Central memory CD4-positive, alpha-beta T cell (primary cell): ENCODE measurements at places on chromosomes 12 and 14.
A peak's percentile ranks its signal among the peaks of the same experiment; 100 is the strongest.

DNA sequence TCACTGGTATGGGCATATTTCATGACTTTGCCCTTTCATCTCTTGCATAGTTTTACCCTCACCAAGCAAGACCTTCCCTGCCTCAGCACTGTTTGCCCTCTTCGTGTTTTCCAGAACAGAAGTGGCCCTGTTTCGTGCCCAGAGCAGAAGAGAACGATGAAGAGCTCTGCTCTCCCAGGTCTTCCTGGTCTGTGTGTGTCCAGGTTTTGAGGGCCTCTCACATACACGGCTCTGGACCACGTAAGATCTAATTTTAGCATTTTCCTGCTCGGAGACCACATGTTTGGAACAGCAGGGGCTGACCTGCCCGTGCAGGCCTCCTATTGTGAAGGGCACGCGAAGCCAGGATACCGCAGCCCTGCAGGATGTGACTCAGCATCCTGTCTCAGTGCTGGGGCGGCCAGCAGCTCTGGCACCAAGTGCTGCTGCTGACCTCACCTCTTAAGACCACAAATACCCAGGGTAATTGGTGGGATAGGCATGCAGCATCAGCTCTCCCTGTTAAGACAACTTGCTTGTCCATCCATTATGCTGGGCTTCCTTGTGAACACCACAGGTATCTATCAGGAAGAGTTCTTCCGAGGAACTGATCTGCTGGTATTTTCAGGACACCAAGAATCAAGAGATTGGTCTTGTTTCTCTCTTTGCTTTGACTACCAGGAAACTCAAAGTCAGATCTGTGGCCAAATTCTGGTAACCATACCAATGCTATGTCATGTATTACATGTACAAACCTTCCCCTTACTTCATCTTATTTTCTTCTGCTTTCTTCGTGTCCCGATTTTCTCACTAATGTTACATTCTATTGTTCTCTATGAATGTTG, 19.0 kb downstream of the SSH1 start:
- DNase-seq, result peak; percentile 36

DNA sequence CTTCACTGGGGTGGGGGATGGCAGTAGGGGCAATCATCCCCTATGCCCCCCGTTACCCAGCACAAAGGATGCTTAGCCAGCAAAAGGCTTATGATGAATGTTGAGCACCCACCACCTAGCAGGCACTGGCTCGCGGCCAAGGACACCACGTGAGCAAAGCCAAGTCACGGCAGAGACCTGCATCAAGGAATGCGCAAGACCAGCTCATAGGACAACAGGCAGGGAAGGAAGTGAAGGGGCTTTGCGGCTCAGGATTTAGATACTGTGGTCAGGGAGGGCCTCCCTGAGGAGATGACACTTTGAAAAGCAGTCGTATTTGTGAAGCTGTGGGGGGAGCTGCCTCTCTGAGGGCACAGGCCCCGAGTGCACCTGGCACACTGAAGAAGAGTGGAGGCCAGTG, 32.8 kb downstream of the SH2B3 start:
- DNase-seq, result peak; percentile 51

GRCh38 chr12:99852666-99853065, 132.1 kb downstream of the ANKS1B start:
- no peak for DNase-seq

DNA sequence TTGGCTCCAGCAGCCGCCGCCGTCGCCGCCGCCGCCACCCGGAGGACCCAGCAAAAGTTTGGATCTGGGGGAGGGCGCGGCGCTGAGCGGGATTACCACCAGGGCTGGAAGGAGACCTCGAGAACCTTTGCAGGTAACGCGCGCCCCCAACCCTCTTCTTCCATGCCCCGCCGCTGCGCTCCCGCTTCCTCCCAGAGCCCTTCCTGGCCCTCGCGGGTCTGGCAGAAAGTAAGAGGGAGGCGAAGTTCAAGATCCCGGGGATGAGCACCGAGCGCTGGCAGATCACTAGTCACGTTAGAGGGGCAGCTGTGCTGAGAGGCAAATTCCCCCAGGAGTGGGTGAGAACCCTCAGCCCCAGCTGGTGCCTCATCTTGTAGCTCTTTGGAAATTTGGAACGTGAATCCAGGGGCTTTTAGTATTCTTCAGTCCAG, 3.9 kb downstream of the FLRT2 start:
- DNase-seq, result no peak

DNA sequence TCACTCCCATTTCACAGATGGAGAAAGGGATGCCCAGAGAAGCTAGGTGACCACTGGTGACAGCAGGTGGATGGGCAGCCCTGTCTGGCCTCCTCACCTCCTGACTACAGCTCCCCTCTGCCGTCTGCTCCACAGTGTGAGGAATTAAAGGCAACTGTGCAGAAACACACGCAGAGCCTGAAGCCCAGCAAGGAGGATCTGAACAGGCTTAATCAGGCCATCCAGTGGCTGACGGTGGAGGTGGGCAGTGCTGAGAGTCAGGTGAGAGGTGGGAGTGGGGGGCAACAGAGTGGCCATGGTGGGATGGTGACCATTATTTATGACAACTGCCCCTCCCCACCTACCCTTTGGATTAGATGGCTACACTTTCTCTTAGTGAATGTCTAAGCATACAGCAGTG, 1.2 kb downstream of the KRT86 start:
- no peak for DNase-seq

DNA sequence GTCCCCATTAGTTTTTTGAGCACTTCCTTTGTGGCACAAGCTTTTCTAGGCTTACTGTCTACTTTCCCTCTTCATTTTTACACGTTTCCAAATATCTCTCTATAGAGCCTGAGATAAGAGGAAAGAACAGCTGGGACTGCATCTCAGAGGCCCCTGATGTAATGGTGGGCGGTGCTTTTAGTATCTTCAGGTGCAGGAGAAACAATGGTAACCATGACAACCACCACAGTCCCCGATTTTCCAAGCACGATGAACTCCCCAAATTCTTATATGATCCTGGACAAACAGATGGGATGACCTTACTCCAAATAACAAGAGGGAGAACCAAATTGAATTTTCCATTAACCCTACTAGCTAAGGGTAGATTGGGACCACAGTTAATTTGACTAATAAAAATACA, 103.3 kb downstream of the AEBP2 start:
- DNase-seq, result no peak

- no peak for DNase-seq
These were observed 54.3 kb upstream of the RIN3 start for GRCh38 chr14:92459030-92459949.

- peak; percentile 34 for DNase-seq
These were observed at the start of gene LRRK2 for GRCh38 chr12:40224439-40225291. Gene LRRK2 (plus strand): TSS chr12:40224997. CDS start chr12:40225132, 135 bp downstream.

DNA sequence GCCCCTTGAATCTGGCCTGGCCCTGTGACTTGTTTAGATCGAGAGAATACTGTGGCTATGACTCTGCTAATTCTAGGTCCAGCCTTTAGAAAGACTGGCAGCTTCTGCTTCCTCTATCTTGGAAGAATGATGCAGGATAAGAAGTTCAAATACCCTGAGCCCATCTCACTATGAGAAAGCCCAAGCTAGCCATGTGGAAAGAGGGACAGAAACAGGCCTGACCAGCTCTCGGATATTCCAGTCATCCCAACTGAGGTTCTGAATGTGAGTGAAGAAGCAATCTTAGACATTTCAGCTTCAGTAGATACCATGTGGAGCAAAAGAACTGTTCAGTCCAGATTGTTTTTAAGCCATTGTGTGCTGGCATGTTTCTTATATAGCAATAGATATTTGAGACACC, 17.3 kb upstream of the KRR1 start:
- DNase-seq, result no peak

DNA sequence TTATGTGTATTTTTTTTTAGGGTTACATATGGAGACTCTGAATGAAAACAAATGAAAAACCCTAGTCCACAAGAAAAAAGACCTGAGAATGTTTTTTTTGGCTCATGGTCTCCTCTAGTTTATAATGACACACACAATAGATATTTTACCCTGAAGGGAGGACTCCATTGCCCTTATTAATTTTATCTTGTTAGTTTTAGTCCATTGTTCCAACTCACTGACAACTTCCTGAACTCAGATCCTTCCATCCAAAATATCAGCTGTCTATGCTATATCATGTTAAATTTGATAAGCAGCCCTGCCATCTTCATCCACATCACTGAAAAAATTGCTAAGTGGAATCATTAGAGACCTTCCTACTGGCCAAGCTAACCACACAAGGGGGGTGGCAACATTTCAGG, 232.1 kb downstream of the MON2 start:
- DNase-seq, result no peak

DNA sequence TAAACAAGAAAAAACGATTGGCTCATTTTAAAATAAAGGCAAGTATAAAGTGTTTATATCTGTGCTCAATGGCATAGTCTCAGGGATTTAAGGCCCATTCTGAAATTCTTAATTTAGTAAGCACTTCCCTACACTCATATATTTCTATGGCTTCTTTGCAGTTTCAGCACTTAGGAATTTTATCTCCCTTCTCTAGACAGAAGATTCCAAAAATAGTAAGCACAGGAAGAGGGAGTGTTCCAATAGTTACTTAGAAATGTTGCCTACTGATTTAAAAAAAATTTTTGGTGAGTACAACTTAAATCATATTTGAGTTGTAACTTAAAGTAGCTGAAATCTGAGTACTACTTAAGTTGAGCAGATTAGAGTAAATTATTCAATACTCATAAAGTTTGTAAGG, 19.8 kb downstream of the INSM2 start:
- DNase-seq, result no peak

- no peak for DNase-seq
These were observed 6.0 kb upstream of the CSAD start for GRCh38 chr12:53186745-53187144.

DNA sequence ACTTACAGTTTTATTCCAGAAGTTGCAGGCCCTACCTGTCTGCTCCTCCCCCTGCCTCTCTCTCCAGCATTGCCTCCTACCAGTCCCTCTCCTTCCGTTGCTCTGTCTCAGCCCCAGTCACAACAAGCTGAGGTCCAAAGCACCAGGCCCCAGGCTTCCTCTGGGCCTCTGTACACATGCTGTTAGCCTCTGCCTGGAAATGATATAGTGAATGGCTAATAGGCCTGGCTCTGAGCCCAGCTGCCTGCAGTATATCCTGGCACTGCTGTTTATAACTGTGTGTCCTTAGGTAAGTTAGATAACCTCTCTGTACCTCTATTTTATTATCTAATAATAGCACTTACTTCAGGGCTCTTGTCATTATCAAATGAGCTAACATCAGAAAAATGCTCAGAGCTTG, 114.9 kb upstream of the PWP1 start:
- no peak for DNase-seq

DNA sequence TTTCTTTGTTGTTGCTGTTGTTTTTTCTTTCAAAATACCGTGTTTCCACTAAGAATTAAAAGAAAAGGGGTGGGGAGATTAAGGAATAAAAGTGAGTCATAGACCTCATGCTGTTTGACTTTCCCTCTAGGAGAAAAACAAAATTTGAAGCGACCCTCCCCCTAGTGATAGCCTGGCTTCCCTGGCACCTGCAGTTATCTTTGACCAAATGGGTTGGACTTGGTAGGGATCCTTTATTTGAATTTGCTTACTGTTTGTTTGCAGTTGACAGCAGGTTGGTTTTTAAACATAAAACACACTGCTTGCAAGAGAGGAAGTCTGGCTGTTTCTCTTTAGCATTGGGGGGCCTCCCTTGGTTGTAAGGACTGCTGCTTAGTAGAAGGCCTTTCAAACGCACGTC, 14.0 kb downstream of the OTX2 start:
- DNase-seq, result no peak

- DNase-seq, result no peak
These were observed 47.0 kb upstream of the LGR5 start for GRCh38 chr12:71392521-71393145.

- no peak for DNase-seq
These were observed 862 bp downstream of the PIP4K2C start for GRCh38 chr12:57591782-57592325.

DNA sequence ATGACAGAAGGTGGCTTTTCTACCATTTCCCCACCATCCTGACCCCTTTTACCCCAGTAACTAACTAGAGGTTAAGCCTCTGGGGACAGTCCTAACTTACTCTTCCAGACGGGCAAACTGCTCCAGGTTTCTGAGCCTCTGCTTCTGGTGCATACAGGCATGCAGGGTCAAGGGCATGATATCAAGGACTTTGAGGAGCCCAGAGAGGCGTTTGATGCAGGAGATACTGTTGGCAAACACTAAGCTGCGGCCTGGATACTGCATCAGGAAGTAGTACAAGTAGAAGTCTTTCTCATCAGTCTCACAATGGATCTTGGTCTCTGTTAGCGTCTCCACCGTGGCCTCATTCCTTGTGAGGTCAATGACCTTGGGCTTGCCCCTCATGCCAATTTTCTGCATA, 21.0 kb downstream of the DDX24 start:
- no peak for DNase-seq

DNA sequence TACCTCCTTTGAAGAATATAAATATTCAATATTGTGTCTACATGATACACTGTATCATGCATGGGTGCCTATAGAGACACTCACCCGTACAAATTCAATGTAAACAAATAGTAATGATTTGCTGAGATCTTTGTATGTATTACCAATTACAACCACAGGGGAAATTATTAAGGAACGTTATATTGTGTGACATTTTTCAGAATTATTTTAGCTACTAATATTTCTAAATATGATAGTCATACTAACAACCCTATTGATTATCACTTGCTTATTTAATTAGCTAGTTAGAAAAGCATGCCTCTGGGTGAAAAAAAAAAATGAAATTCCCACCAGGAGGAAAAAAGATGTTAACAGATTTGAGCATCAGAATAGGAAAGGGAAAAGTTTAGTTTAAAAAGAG, 2.1 kb downstream of the SOX5 start:
- DNase-seq, result no peak

DNA sequence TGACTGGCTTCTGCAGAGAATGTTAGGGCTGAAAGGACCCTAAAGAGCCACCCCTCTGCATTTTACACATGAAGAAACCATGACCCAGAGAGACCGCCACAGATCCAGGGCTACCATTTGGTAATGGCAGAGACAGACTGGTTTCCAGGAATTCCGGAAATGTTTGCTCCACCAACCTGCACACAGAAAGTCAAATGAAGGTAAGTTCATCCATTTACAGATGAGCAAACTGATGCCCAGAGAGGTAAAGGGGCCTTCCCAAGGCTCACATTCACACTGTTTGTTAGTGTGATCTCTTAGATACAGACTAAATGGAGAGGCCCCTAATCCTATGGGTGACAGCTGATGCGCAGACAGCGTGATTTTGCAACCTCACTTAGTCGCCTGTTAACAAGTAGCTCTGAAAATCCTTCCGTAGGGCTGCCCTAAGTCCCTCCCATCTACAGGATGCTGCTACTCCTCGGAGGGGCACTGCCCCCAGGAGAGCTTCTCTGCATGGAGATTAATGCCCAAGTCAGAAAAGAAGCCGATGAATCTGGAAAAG, 33.8 kb downstream of the ZFP36L1 start:
- no peak for DNase-seq

- peak; percentile 57 for DNase-seq
These were observed 178.5 kb upstream of the OR4E1 start for GRCh38 chr14:21852061-21852664.

DNA sequence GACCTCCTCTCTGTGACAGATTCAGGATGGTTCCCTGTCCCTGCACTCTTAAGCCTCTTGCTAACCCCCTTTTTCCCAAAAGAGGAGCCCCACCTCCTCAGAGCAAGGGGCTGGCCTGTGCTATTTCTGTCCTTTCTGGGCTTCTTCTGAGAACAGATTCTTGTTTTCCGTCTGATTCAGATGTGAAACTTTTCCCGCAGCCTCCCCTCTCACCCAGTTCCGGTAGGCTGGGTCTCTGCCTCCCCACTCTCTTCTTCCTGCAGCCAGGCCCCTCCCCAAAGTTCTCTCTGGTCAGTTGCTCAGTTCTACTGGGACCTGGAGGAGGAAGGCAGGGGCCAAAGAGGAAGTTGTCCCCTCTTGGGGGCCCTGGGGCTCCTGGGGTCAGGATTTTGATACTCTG, 11.8 kb downstream of the PDE1B start:
- DNase-seq, result no peak

GRCh38 chr14:96905065-96905464, 107.9 kb downstream of the VRK1 start:
- DNase-seq, result no peak
